ENCODE measurements at places on chromosomes 1 and 21.

GRCh38 chr1:112188611-112189010 is 199.1 kb upstream of the KCND3 start:
- no peak for DNase-seq

DNA sequence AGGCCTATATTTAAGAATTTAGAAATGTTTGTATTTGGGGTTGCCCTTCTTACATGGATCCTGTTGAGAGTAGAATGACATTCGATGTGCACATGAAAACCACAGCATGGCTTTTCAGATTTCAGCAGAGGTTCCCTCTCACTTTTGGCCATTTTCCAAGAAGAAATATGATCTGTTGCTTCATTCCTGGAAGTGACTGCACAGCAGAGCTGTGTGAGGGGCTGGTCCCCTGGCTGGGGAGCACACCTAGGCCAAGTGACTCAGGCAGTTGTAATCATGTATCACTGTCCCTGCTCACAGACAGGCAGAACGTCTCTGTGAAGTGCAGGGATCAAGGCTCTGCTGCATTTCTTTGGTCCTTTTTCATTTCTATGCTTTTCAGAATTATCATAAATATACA is 32.3 kb downstream of the AGT start:
- no peak for DNase-seq

DNA sequence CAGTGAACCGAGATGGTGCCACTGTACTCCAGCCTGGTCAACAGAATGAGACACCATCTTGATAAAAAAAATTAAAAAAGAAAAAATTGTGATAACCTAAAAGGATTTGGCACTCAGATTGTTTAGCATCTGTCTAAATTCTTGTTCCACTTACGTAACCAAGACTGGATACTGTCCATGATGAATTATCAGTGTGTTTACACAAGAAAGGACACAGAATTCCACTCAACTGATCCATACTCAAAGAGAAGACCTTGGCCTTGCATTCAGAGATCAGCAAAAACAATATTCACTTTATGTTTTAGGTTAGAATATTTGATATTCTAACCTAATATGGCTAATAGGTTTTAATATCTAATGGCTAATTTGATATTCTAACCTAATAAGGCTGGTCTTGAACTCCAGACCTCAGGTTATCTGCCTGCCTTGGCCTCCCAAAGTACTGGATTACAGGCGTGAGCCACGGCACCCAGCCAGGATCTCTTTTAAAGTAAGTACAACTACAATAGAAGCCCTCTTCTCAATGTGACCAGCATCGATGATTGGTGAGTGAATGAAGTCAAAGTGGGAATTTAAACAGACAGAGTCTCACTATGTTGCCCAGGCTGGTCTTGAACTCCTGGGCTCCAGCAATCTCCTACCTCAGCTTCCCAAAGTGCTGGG is 43.1 kb upstream of the COX20 start:
- DNase-seq: no peak

DNA sequence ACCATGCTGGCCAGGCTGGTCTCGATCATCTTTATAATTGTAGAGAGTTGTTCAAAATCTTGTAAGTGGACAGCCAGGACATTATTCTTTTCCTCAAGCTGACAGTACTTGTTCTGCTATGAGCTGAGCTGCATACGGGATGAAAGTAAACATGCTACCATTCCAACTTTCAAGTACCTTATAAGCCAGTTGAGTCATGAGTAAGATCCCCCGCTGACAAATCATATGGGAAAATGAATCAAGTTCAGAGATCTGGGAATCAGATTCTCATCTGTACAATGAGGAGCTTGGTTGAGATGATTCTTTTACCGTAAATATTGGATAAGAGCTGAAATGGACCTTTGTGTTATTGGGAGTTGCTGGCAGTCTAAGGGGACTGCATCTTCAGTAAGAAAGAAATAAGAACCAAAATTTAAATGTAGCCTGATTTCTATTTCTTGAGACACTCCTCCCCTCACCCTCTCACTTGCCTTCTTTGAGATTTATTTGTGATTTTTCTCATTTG is 62.7 kb downstream of the CENPF start:
- DNase-seq: no peak

- DNase-seq: peak; percentile 64
These were observed 18.9 kb downstream of the PGBD2 start for GRCh38 chr1:248924696-248925532.

GRCh38 chr1:69765951-69766350 is 198.2 kb downstream of the LRRC7 start:
- DNase-seq: no peak

DNA sequence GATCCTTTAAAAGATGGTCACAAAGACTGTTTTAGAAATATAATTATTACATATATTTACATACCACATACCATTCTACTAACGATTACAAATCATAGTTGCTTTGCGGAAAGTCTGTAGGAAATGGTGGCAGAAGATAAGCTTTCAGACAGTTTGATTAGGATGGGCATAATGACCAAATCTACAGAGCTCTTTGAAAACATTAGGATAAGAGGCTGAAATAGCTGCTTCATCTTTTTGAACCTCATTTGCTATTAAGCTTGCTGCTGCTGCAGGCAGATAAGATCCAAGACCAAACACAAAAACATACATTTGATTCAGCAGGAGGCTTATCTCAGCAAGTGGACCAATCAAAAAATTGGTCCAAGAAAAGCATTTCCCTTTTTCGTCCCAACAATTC is 47.1 kb downstream of the DDAH1 start:
- no peak for DNase-seq

DNA sequence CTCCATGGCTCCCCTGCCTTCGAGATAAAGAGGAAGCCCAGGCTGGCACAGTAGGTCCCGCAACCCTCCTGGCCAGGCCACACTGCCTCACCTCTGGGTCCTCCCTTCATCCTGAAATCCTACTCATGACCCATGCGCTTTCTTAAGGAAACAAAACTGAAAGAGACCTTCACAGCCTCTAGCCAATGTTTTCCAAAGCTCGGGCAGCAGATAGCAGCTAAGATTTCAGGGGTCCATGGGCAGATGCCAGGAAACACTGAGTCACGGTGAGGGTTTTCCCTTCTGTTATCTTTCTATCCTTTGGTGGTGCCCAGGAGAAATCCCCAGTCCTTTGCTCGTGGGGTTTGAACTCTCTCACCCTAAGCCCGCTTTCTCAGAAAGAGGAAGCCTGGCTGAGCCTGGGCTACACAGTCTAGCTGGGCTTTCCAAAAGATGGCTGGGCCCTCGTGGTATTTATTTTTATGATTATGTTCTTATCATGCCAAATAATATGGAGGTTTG is 26.6 kb downstream of the TTC39A start:
- DNase-seq: no peak

DNA sequence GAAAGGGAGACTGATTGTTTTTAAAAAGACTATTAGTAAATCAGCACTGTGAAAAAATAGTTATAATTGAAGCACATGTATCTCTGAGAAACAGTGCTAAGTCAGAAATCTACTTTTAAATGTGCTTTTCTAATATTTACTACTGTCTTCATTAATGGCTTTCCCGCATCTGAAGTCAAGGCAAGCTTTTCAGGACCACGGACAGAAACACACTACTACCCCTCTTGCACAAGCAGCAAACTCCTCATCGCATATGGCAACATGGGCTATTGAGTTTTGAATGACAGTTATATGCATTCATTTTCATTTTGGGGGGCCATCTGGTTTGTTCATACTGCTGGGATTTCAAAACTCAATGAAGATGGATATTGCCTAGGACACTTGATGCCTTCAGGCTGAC is 433.4 kb upstream of the CAMK1G start:
- DNase-seq: peak; percentile 41
